ENCODE measurements at places on chromosomes 13 and 19. TPM values are rescaled to one million over a fixed set of nuclear protein-coding genes. Genes with fewer than 3 reads are reported as not detected.

- peak; percentile 82 for DNase-seq
Measured at GRCh38 chr13:27151798-27152599, 19.6 kb downstream of the USP12 start.

GRCh38 chr13:97710797-97711196 lies 242.7 kb upstream of the IPO5 start:
- no peak for DNase-seq

DNA sequence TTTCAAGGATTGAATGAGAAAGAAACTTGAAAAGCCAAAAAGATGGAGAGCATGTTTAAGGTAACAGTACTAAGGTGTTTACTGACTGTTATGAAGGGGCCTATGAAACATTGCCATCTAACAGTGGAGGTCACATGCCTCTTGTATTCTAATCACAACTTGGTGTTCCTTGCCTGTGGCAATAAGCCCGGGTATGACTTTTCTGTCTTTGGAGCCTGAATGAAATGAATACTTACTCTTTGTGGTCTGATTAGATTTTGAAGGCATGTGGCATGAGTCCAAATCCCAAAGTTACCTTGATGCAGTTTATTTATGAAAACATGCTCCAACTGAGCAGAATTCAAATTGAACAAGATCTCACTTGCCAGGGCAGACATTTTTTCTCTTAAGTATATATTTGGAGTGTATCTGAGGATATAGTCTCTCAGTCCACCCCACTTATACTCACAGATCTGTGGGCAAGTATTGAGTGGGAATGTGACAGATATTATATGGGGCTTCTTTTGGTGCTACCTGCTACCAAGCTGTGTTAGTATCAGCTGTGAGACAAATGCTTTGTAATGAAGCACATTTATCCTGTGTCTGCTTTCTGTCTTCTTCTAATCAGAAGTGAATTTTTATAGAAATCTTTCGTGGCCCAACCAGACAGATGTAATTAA lies 67.5 kb downstream of the B3GLCT start:
- peak; percentile 66 for DNase-seq

GRCh38 chr13:39893808-39894207 lies 238.3 kb downstream of the COG6 start:
- no peak for DNase-seq

RNF113B gene
- not detected for total RNA-seq

- peak; percentile 9 for DNase-seq
Measured at GRCh38 chr19:30227012-30227621, 145.1 kb upstream of the ZNF536 start.

GRCh38 chr13:48561466-48562235 lies 28.8 kb upstream of the RCBTB2 start:
- DNase-seq, result peak; percentile 63

GRCh38 chr13:37954191-37954590 lies 84.6 kb upstream of the TRPC4 start:
- DNase-seq, result peak; percentile 8
